ENCODE measurements at places on chromosomes 11 and 22. TPM values are rescaled to one million over a fixed set of nuclear protein-coding genes. Genes with fewer than 3 reads are reported as not detected.

GRK3 gene
- polyA plus RNA-seq, result 0.11 TPM

DNA sequence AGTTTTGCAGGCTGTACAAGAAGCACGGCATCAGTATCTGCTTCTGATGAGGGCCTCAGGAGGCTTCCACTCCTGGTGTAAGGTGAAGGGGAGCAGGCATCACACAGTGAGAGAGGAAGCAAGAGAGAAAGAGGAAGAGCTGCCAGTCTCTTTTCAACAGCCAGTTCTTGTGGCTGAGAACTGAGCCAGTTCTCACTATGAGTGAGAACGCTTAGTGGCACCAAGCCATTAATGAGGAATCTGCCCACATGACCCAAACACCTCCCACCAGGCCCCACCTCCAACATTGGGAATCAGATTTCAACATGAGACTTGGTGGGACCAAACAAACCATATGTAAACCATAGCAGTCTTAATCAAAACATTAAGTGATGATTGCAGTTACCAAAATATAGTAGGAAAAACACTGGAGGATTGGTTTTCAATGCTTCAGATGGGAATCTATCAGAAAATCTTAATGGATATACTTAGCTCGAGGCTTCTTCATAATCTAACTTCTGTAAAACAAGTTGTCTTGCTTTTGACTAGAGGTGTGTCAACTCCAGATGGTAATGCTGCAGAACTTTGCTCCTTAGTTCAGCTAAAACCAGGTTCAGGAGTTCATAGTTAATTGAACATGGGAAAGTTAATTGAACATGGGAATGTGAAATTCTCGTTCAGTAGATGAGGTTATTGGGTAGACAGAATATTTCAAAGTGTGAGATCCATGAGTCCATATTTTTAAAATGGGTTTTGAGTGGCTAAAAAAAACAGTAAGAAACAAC is 12.2 kb downstream of the FAR1 start:
- H3K36me3 ChIP-seq, result no peaks in the 10 kb centered on the region
- no peaks in the 10 kb centered on the region for H3K27me3 ChIP-seq
- H3K4me1 ChIP-seq, result peaks cover 23% of the 10 kb centered on the region
- no peak overlapping the region for H3K27ac ChIP-seq
- no peak for DNase-seq
- no peak overlapping the region for H3K4me3 ChIP-seq

DNA sequence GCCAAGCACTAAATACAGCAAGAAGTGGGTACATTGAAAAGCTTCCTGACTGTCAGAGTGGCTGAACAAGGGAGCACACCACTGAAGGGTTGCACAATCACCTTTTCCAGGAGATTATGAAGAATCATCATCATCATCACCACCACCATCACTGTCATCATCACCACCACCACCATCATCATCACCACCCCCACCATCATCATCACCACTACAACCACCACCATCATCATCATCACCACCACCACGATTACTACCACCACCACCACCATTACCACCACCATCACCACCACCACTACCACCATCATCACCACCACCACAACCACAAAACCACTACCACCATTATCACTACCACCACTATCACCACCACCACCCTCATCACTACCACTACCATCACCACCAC is 147.9 kb upstream of the TBCEL start:
- H3K36me3 ChIP-seq, result no peaks in the 10 kb centered on the region
- no peaks in the 10 kb centered on the region for H3K4me1 ChIP-seq
- H3K4me3 ChIP-seq, result no peak overlapping the region
- H3K27ac ChIP-seq, result no peak overlapping the region

DNA sequence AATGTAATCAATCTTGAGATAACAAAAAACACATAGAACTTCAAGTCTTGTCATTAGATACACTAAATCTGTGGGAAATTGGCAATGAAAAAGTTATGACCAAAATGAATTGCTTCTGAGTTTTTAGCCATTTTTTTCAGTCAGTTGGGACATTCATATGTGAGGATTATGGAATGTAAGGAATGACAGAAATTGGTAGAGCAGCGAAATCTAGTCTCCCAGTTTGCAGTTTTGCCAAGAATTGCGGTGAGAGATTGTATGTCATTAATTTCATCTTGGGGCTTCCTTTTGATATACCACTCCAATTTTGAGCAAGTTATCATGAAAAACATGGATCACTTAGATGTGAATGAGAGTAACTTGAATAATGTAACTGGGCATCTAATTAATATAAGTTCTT is 49.9 kb downstream of the SIK2 start:
- no peaks in the 10 kb centered on the region for H3K4me1 ChIP-seq
- no peak overlapping the region for H3K27ac ChIP-seq
- no peaks in the 10 kb centered on the region for H3K27me3 ChIP-seq
- no peak for DNase-seq

SMTNL1 gene
- polyA plus RNA-seq, result 0.55 TPM

HBE1 gene
- not detected for polyA plus RNA-seq

ME3 gene
- polyA plus RNA-seq, result 0.15 TPM

NLRP6 gene
- 1.4 TPM for polyA plus RNA-seq

BACE1-AS gene
- polyA plus RNA-seq, result not detected

DNA sequence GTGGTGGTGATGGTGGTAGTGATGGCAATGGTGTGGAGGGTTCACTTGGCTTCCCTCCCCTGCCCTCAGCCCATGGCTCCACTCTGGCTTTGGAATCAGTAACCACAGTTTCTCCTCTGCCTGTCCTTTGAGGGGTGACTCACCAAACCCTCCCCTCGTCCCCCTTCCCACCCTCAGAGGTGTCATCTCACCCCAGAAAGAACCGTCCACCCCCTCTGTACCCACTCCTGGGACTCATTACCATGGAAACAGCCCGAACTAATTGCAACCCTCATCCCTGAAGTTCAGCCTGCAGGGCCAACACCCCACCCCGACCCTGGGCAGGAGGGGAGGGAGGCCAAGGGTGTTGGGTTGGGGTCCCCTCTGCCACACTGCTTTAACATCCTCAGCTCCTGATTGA is 26.6 kb downstream of the PHLDB1 start:
- no peak overlapping the region for H3K27ac ChIP-seq
- no peaks in the 10 kb centered on the region for H3K36me3 ChIP-seq
- no peaks in the 10 kb centered on the region for H3K27me3 ChIP-seq
- no peak for DNase-seq

DNA sequence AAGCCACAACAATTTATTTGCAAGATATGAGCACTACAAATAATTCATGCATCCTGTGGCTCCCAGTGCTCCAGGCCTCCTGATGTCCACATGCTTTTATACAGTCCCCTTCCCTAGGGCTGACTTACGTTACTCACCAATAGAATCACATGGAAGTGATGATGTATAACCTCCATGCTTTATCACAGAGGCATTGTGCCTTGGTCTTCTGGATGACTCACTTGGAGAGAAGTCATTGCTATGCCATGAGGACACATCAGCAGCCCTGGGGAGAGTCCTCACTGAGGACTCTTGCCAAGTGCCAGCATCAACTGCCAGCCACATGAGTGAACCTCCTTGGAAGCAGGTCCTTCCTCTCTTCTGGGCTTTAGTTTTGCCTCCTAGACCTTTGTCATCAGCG is 22.0 kb upstream of the IGSF9B start:
- H3K27me3 ChIP-seq, result no peaks in the 10 kb centered on the region
- no peak overlapping the region for H3K27ac ChIP-seq
- H3K4me1 ChIP-seq, result no peaks in the 10 kb centered on the region
- no peak overlapping the region for H3K4me3 ChIP-seq
- no peaks in the 10 kb centered on the region for H3K36me3 ChIP-seq
- DNase-seq, result no peak

- H3K4me1 ChIP-seq, result peaks cover 81% of the 10 kb centered on the region
- H3K4me3 ChIP-seq, result no peak overlapping the region
- H3K27me3 ChIP-seq, result no peaks in the 10 kb centered on the region
- peaks cover 12% of the 10 kb centered on the region for H3K36me3 ChIP-seq
- DNase-seq, result no peak
- H3K27ac ChIP-seq, result no peak overlapping the region
Measured at GRCh38 chr22:20926243-20926642, 9.0 kb downstream of the CRKL start.

- no peak overlapping the region for H3K4me3 ChIP-seq
- no peak for DNase-seq
- H3K4me1 ChIP-seq, result no peaks in the 10 kb centered on the region
- H3K27ac ChIP-seq, result no peak overlapping the region
- no peaks in the 10 kb centered on the region for H3K36me3 ChIP-seq
Measured at GRCh38 chr11:18749681-18750319, 23.8 kb upstream of the IGSF22 start.

DNA sequence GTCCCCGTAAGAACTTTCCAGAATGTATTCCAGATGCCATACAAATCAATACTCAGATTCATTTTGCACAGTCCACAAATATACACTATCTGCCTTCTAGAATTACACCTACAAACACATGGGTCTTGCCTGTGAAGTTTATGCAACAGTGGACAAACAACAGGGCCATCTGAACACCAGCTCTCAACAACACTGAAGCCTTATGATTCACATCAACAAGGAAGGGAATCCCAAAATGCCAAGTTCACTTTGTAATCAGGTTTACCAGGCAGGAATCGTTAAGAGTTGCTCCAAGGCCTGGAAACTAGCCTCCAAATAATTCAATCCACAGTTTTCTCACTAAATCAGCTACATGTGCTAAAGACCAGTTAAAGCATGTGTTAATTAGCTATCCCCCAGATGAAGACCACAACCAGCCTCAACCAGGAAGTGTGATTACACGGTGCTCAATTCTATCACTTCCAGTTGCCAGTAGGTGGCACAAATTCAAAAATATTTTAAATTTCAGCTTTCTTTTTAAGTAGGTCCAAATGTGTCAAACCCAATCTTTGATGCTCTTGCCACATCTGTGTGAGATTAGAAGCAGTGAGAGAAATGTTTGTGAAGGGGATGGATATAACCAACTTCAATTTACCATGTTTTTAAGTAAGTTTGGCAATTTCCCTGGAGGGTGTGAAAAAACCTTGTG is 139.1 kb upstream of the BDNF start:
- no peaks in the 10 kb centered on the region for H3K36me3 ChIP-seq
- no peaks in the 10 kb centered on the region for H3K4me1 ChIP-seq
- no peak for DNase-seq
- H3K4me3 ChIP-seq, result no peak overlapping the region
